ENCODE measurements at places on chromosomes 1 and 21. TPM values are rescaled to one million over a fixed set of nuclear protein-coding genes. Genes with fewer than 3 reads are reported as not detected.

The EPHA8 gene
- not detected for total RNA-seq

The ARHGAP29 gene
- 212 TPM for total RNA-seq

The OR13G1 gene
- total RNA-seq = not detected

The AKT3 gene
- total RNA-seq = 54.2 TPM

The MROH9 gene
- not detected for total RNA-seq

The PKLR gene
- total RNA-seq = not detected

The LAMC1 gene
- total RNA-seq = 465 TPM

Measured in epithelial cell of umbilical artery (primary cell).